ENCODE measurements at places on chromosomes 1 and 21.

DNA sequence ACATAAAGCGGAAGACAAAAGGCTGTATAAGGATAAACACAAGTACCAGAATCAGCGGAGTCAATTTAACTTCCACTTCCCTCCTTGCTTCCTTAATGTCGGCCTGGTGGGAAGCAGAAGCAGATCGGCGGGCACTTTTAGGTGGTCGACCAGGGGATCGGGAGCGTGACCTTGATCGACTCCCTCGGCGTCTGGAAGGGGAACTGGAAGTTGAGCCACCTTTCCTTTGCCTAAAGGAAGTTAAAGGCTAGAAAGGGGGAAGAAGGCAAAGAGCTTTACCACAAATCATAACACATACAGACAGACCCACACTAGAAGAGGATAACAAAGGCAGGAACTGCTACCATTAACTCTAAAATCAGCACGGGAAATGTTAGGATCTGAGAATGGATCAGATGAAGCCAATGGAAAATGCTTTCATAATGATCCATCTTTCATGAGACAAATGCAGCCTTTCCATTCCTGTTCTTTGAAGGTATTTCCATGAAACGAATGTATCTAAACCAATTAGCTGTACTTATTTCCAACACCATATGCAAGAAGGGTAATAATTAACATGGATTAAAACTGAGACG, 5.7 kb downstream of the LBR start:
- DNase-seq = no peak

DNA sequence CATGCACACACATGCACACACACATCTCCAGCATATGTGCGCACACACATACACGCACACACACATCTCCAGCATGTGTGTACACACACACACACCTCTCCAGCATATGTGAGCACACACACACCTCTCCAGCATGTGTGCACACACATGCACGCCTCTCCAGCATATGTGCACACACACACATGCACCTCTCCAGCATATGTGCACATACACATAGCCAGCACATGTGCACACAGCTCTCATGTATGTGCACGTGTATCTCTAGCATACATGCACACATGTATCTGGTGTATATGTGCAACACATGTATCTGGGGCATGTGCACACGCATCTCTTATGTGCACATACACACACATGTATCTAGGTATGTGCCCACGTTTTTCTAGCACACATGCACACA, 57.9 kb downstream of the SLC19A1 start:
- DNase-seq = no peak

DNA sequence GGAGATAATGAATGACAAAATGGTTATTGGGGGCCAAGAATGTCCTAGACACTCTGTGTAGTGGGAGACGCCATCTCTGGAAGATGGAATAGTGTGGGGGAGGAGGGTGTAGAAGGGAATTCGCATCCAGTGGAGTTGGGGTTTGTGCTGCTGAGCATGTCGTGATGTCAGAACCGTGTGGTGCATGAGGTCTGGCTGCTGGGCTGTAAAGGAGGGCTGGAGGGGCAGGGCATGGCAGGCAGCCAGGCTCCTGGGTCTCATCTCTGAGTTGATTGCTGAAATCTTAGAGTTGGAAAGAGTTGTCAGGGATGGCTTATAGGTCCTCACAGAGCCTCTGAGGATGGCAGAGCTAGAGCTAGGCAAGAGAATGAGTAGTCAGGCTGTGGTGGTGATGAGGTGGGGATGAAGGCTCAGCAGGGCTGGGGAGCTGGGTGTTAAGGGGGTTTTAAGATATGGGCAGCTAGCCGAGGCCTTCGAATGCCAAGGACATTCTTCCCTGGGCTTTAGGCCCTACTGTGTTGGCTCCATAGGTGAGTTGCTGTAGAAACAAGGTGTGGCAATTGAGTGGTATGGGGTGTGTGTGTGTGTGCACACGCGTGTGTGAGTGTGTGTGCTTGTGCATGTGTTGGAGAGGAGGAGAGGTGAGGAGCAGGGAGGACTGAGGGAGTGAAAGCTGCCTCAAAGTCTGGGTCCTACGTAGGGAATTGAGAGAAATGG, 1.9 kb downstream of the PPFIA4 start:
- DNase-seq = no peak

- DNase-seq = no peak
These were observed 46.3 kb downstream of the IER5 start for GRCh38 chr1:181134543-181135436.

Measured in iPS-NIHi11 (cell line).